Muscle of leg (tissue), 16 donors: ENCODE measurements at places on chromosomes 16 and 17.

DNA sequence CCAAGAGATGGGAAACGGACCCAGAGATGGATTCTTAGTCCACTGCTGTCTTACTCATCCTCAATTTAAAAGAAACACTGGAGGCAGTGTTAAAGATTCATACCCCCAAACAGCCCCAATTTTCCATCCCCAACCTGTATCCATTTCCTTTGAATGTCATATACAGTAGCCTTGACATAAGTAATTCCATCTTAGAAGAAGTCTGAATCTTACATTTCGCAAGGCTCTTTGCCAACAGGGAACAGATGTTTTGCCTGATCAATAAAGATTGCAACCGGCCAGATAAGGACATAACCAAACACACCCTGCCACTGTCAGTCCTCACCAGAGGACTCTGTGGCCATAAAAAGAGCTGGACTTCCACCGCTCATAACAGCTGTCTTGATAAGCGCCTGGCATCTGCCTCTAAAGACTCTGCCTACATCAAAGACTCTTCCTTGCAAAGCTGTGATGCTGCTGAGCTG is 59.0 kb upstream of the MED9 start:
- peaks cover 3% of the 10 kb centered on the region for H3K27me3 ChIP-seq
- peaks cover 43% of the 10 kb centered on the region for H3K4me1 ChIP-seq
- H3K36me3 ChIP-seq = no peaks in the 10 kb centered on the region
- H3K4me3 ChIP-seq = no peak overlapping the region
- DNase-seq = peak; percentile 43
- H3K27ac ChIP-seq = no peak overlapping the region

GRCh38 chr17:77476931-77477805 is 336.4 kb downstream of the SEC14L1 start:
- no peak overlapping the region for H3K4me3 ChIP-seq
- peak; percentile 94 for DNase-seq
- peaks cover 96% of the 10 kb centered on the region for H3K4me1 ChIP-seq
- H3K27ac ChIP-seq = peak overlapping the region; percentile 80

GRCh38 chr17:42780851-42781638 is 635 bp downstream of the WNK4 start:
- H3K27me3 ChIP-seq = peaks cover 67% of the 10 kb centered on the region
- DNase-seq = no peak
- H3K4me1 ChIP-seq = peaks cover 15% of the 10 kb centered on the region
- peak overlapping the region; percentile 29 for H3K4me3 ChIP-seq

DNA sequence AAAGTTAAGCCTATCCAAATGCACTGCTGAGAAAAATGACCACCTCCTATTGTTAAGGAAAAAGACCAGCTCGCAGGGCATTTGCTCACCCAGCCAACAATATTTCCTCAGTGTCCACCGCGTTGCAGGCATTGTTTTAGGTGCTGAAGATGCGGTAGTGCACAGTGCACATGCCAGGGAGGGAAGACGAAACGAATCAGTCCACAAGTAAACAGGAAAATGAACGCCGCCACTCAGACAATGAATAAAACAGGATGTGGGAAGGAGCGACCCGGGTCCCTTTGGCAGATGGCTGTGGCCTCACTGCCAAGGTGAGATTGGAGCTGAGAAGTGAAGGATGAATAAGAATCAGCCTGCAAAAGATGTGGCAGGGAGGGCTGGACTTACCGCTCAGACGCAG is 249.2 kb downstream of the FOXL1 start:
- no peak for DNase-seq
- H3K4me3 ChIP-seq = no peak overlapping the region
- peaks cover 66% of the 10 kb centered on the region for H3K27me3 ChIP-seq
- H3K4me1 ChIP-seq = no peaks in the 10 kb centered on the region
- H3K27ac ChIP-seq = no peak overlapping the region

DNA sequence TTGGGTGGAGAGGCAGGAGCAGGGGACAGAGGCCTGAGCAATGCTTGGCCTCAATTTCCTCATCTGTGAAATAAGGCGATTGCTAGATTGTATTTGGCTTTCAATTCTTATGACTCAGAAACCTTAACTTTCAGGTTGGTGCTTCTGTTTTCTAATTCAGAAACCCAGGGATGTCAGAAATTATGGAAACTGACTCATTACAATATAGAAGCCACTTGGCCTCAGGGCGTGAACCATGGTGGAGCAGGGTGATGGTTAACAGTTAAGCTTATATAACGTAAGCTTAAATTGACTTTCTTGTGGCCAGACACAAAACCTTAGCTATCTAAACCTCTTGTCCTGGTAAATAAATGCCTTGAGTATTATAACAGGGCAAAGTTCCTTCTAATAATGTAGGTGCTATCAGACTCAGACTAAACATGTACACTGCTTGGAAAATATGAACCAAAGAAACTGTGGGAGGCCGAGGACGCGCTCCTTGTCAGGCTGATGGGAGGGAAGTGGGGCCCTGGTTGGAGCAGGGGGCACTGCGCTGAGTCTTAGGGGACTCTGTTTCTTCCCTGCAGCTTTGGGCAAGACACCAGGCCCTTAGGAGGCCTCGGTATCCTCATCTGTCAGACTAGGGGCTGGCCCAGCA is 17.1 kb upstream of the SREBF1 start:
- H3K27ac ChIP-seq = no peak overlapping the region
- no peak for DNase-seq
- peaks cover 40% of the 10 kb centered on the region for H3K4me1 ChIP-seq
- H3K36me3 ChIP-seq = no peaks in the 10 kb centered on the region
- H3K27me3 ChIP-seq = no peaks in the 10 kb centered on the region

GRCh38 chr17:77409282-77410161 is 268.8 kb downstream of the SEC14L1 start:
- H3K27ac ChIP-seq = peak overlapping the region; percentile 90
- H3K36me3 ChIP-seq = peaks cover 15% of the 10 kb centered on the region
- no peak overlapping the region for H3K4me3 ChIP-seq
- H3K4me1 ChIP-seq = peaks cover 74% of the 10 kb centered on the region
- no peaks in the 10 kb centered on the region for H3K27me3 ChIP-seq

GRCh38 chr16:4780235-4780634 is 7.9 kb downstream of the SEPTIN12 start:
- no peaks in the 10 kb centered on the region for H3K27me3 ChIP-seq
- H3K36me3 ChIP-seq = no peaks in the 10 kb centered on the region
- H3K27ac ChIP-seq = no peak overlapping the region

- no peak for DNase-seq
- H3K27me3 ChIP-seq = peaks cover 11% of the 10 kb centered on the region
- H3K4me1 ChIP-seq = no peaks in the 10 kb centered on the region
- no peaks in the 10 kb centered on the region for H3K36me3 ChIP-seq
Measured at GRCh38 chr16:27818246-27818645, 245.3 kb downstream of the GSG1L start.

DNA sequence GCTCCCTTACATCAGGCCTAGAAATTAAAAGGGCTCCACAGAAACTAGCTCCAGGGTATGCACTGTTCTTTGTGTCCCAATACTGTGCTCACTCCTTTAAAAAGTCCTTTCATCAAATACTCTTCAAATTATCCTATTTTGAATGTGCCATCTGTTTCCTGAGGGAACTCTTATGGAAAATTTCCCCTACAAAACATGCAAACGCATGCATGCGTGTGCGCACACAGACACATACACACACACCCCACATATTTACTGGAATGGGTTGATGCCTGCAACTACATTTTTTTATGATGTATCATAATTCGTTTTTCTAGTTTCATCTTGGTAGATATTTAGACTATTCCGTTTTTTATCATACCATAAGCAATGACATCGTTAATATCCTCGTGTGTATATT is 351.2 kb upstream of the KIF2B start:
- no peak for DNase-seq
- no peak overlapping the region for H3K27ac ChIP-seq
- H3K27me3 ChIP-seq = no peaks in the 10 kb centered on the region
- no peaks in the 10 kb centered on the region for H3K36me3 ChIP-seq

- H3K27ac ChIP-seq = no peak overlapping the region
- H3K36me3 ChIP-seq = no peaks in the 10 kb centered on the region
- DNase-seq = no peak
Measured at GRCh38 chr16:9372934-9373890, 281.8 kb downstream of the HAPSTR1 start.

DNA sequence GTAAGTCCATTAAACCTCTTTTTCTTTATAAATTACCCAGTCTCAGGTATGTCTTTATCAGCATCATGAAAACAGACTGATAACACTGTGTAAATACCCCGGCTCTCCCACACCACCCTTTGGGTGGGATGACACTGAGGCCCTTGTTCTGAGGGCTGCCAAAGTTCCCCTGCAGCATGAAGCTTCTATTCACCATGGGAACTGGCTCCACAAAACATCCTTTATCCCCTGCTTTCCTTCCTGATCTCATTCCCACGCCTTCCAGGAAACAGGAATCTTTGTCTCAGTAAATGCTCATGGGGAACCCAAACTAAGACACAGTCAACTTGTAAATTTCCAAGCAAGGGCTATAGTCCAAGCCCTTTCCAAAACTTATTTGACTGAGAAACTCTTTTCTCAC is 88.4 kb downstream of the ABCC12 start:
- H3K4me3 ChIP-seq = no peak overlapping the region
- no peak overlapping the region for H3K27ac ChIP-seq
- DNase-seq = peak; percentile 24
- H3K4me1 ChIP-seq = no peaks in the 10 kb centered on the region
- H3K27me3 ChIP-seq = no peaks in the 10 kb centered on the region
- no peaks in the 10 kb centered on the region for H3K36me3 ChIP-seq
